ENCODE measurements at places on chromosomes 5 and 9. TPM values are rescaled to one million over a fixed set of nuclear protein-coding genes. Genes with fewer than 3 reads are reported as not detected.

SLC34A3 gene
- total RNA-seq = not detected

DRD1 gene
- total RNA-seq = not detected

JAKMIP2 gene
- 0.42 TPM for total RNA-seq

TRIM52 gene
- 6.0 TPM for total RNA-seq

SV2C gene
- total RNA-seq = 0.04 TPM

GNA14 gene
- 0.63 TPM for total RNA-seq

DNA sequence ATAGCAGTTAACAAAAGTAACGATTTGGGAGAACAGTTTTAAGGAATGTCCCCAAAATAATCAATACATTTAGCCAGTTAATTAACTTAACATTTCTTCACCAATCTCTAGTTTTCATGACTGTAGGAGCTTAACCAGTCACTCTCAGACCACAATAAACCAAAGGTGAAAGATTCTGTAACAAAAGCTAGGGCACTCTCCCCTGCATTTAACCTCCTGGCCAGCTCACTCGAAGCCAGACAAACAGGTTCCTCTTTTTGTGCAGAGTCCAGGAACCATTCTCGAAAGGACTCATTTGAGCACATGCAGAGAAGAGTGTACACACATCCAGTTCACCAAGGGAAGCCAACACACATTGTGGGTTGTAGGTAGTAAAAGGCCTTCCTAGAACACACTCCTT is 6.5 kb downstream of the IL7R start:
- DNase-seq = no peak

GRCh38 chr5:58018016-58018415 is 441.9 kb downstream of the PLK2 start:
- DNase-seq = no peak

GRCh38 chr5:81081461-81081835 is 121.3 kb downstream of the RASGRF2 start:
- no peak for DNase-seq

DNA sequence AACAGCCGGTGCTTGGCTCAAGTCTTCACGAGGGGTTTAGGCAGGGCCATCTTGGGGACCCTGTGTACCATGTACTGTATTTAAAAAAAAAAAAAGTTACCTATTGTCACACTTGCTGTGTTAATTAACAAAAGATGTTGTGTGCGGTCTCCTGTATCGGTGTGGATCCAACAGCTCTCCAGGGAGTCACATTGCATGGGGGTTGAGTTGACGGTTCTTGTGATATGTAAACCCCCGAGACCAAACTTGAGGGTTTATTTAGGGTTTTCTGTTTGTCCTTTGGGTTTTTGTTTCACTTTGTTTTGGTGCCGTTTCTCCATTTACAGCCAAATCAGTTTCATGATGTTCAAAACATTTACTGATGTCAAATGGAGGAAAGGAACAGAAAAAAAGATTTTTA is 22.2 kb downstream of the AMBP start:
- no peak for DNase-seq

DNA sequence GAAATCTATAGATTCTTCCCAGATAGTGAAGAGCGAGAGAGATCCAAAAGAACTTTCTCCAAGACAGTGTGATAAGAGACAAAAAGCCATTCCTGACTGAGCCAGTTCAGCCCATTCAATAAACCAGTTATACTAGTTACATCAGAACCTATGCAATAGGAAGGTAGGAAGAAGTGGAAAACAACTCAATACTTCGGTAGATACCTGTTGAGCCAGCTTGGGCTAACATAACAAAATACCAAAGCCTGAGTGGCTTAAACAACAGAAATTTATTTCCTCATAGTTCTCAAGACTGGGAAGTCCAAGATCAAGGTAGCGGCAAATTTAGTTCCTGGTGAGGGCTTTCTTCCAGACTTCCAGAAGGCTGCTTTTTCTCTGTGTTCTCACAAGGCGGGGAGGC is 214.5 kb upstream of the GRAMD2B start:
- DNase-seq = no peak

GRCh38 chr9:98240475-98240874 is 15.0 kb downstream of the TBC1D2 start:
- DNase-seq = no peak

GRCh38 chr9:86034863-86035734 is 64.3 kb downstream of the GOLM1 start:
- no peak for DNase-seq

Data from kidney epithelial cell (primary cell).